ENCODE measurements at places on chromosomes 13 and 19.

GRCh38 chr13:107422421-107422820 lies 792.9 kb downstream of the LIG4 start:
- DNase-seq, result no peak

GRCh38 chr19:40932008-40932959 lies 50.3 kb upstream of the CYP2A7 start:
- no peak for DNase-seq

GRCh38 chr13:39099231-39099630 lies 61.0 kb downstream of the NHLRC3 start:
- DNase-seq, result no peak

- no peak for DNase-seq
Measured at GRCh38 chr19:51431124-51431523, 13.7 kb upstream of the SIGLEC10 start.

DNA sequence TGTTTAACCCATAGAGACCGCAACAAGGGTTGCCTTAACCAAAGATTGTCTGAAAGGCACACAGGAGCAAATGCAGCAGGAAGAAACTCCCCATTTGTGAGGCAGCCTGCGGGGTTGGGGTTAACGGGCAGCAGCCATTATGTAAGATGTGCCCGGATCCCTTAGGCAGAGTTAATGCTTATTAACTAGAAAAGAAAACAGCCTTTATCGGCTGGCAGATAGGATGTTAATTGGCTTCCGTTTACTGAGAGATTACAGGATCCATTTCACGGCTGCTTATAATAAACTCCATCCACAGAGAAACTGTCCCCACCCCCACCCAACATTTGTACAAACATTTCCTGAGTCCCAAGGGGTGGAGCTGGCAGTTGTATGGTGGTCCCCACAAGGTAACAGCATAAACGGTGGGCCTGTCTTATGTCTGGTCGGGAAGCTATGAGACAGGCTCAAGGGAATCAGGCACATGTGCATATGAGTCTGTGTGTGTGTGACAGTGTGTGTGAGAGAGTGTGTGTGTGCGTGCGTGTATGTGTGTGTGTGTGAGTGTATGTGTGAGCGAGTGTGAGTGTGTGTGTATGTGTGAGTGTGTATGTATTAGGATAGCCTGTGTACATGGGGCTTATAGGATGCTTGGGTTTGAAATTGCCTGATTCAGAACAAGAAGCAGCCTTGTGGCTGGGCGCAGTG lies 10.5 kb downstream of the SLC25A42 start:
- no peak for DNase-seq

DNA sequence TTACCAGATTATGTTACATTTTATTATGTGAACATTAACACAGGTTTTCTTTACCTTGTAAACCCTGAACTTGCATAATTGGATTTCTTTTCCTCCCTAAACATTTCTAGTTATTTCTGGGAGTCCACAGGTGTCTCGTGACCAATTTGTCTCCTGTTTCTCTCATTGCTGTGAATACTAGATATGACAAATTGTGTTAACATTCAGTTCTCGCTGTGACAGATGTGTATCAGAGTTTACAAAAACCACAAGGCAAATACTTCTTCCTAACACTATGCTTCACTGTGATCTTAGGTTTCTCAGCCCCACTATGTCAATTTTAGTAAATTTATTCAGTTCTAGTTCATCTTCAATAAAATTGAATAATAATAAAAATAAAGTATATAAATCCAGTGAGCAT lies 1554.9 kb downstream of the EFNB2 start:
- DNase-seq, result no peak

GRCh38 chr19:54644056-54644455 lies 13.8 kb downstream of the LILRB1 start:
- no peak for DNase-seq

DNA sequence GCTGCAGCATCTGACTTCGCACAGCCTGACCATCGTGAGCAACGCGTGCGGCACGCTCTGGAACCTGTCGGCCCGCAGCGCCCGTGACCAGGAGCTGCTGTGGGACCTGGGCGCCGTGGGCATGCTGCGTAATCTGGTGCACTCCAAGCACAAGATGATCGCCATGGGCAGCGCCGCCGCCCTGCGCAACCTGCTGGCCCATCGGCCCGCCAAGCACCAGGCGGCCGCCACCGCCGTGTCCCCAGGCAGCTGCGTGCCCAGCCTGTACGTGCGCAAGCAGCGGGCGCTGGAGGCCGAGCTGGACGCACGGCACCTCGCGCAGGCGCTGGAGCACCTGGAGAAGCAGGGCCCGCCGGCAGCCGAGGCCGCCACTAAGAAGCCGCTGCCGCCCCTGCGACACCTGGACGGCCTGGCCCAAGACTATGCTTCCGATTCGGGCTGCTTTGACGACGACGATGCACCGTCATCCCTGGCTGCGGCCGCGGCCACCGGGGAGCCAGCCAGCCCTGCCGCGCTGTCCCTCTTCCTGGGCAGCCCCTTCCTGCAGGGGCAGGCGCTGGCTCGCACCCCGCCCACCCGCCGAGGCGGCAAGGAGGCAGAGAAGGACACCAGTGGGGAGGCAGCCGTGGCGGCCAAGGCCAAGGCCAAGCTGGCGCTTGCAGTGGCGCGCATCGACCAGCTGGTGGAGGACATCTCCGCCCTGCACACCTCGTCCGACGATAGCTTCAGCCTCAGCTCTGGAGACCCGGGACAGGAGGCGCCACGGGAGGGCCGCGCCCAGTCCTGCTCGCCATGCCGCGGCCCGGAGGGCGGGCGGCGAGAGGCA lies 13.6 kb downstream of the C19orf25 start:
- no peak for DNase-seq

DNA sequence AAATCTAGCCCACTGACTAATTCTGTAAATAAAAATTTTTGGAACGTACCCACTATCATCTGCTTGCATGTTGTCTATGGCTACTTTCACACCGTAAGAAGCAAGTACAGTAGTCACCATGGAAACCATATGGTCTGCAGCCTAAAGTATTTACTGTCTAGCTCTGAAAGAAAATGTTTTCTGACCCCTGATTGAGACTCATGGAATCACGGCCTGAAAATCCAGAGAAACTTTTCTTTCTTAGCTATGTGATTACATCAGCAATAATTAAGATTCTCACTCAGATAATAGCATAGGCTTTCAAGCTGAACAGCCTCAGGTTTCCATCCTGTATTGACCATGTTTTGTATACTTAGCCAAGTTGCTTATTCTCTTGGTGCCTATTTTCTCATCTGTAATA lies 264.6 kb downstream of the NHLRC3 start:
- DNase-seq, result no peak

- no peak for DNase-seq
Measured at GRCh38 chr19:3346677-3347353, 19.6 kb upstream of the NFIC start.

- DNase-seq, result no peak
Measured at GRCh38 chr13:110463871-110464510, 97.5 kb downstream of the RAB20 start.
